ENCODE measurements at places on chromosomes 1 and 21.

DNA sequence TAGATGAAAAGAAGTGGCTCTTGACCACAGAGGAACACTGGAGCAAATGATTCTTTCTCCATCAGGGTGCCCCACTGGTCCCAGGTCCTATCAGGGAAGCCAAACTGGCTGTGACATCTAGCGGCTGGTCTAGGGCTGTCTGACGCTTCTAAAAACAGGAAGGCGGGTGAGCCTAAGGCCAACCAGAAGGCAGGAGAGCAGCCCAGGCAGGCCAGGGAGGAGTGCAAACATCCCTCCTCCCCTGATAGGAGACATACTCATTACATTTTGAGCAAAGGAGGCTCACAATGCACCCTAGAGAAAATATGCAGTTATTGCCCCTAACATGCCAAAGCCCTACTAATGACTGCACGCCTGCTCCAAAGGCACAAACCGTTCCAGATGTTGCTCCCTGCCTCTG, 10.4 kb upstream of the FOXE3 start:
- DNase-seq = no peak

DNA sequence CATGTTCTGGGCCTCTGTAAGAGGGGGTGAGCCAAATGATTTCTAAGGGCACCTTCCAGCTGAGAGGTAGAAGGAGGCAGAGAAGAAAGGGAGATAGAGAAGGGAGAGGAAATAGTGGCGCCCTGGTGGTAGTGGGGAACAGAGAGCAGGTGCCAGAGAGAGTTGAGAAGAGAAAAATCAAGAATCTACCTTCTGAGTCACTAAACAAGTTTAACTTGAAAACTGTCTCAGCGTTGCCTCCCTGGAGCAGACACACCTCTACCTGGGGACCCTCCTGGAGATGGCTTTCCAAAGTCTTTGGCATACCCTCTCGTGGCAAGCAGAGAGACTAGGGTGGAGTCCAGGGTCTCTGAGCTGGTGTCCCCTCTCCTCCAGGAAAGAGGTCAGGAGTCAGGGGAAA, 1.1 kb upstream of the SLC45A3 start:
- no peak for DNase-seq

DNA sequence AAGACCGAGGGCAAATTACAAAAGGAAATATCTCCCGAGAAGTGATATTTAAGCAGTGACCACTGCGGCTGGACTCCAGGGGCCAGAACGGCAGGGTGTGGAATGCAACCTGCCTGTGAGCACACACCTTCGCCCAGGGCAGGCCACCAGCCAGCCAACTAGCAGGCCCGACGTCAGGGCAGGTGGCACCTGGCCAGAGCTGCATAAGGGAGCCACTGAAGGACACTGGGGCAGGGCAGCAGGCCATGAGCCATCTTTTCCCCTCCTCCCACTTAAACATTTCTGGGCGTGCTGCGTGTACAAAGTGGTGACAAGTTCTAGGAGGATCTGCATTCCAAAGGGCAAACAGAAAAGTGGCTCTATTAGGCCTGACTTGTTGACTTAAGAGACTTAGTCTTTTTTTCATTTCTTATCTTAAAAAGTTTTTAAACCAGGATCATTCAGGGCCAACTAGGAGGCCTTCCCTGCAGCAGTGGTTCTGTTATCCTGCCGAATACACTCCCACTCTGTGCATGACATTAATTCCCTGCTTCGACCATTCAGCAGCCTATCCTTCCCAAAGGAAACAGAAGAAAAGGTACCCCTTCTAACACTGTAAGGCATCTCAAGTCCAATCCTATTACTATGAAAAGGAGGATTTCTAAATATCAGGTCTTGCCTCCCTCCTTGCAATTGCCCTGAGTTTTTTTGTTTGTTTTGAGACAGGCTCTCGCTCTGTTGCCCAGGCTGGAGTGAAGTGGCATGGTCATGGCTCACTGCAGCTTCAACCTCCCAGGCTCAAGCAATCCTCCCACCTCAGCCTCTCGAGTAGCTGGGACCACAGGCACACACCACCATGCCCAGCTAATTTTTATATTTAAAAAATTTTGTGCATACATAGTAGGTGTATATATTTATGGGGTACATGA, 96.3 kb downstream of the BCAR3 start:
- no peak for DNase-seq

DNA sequence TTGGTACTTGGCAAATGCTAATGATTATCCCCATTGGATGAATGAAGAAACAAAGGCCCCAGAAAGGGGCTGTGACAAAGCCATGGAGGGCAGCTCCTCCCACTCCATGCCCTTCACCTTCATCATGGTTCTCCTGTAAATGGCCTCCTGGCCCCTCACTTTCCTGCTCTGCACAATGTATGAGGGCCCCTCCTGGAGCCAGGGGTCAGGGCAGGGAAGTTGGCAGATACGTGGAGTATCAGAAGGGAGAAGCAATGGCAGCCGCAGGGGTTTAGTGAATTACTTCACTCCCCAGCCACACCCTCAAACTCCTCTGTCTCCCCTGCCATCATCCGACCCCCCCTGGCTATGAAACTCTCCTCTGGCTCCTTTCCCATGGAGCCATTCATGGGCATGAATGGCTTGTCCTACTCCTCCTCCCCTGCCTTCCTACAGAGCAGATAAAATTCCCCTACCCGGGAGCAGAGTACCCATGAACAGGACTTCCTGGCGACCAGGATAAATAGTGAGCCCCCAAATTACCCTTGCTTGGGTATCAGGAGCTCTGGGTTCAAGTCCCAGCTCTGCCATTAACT, 86.3 kb downstream of the CAMK2N1 start:
- DNase-seq = no peak

- DNase-seq = no peak
Observed at GRCh38 chr1:47186267-47187185, 3.3 kb downstream of the PDZK1IP1 start.

GRCh38 chr1:210490781-210491180, 162.1 kb downstream of the HHAT start:
- DNase-seq = no peak
